Panc1 (cell line): ENCODE measurements at places on chromosomes 16 and 17. TPM values are rescaled to one million over a fixed set of nuclear protein-coding genes. Genes with fewer than 3 reads are reported as not detected.

Gene PGP
- 48.7 TPM for total RNA-seq

Gene RNF222
- total RNA-seq, result not detected

Gene TBC1D3K
- 1.5 TPM for total RNA-seq

Gene CDH5
- total RNA-seq, result 0.18 TPM

Gene IGSF6
- total RNA-seq, result 0.23 TPM

Gene IGF2BP1
- total RNA-seq, result 109 TPM

Gene MAFG
- 57.0 TPM for total RNA-seq

Gene DNAI2
- total RNA-seq, result not detected
